ENCODE measurements at places on chromosomes 2 and 18.

- no peak for DNase-seq
Measured at GRCh38 chr2:168118733-168119514, 128.5 kb downstream of the STK39 start.

DNA sequence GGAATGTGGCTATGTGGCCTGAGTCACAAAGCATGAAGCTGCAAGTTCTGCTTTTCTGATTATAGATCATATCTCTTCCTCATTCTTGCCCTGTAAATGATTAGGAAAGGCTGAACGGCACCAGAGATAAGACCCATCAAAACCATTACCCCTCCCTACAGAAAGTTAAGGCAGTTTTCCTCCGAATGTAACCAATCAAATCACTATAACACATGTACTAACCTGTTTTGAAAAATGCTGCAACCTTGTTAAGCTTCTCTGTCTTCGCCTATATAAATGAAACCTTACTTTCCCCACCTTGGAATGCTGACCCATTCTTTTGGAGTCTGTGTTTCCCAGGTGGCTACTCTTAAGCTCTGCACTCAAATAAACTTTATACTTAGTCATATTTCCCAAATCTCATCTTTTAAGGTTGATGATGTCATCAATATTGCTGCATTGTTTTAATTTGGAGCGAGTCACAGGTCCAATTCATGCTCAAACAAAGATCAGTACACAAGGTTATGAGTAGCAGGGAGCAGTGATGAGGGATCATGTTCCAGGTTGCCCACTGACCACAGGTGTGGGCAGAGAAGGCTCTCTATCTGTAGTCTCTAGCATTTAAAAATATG, 662.3 kb downstream of the IRS1 start:
- DNase-seq, result no peak

DNA sequence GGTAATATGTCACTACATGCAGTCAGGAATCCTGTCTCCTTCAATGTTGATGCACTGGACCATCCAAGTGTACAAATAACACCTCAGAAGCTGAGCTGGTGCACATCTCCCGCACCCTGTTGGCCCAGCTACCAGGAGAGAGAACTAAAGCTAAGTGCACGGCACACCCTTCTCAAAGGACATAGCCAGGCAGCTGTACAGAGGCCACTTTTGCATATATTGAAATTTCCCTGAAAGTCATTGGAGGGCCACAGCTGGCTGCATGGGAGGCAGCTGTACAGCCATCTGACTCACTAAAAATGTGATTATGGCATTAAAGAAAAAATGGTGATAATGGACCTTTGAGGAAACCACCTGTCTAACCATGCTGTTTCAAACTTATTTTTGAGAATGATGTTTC, 441.7 kb downstream of the CBLN2 start:
- DNase-seq, result no peak

- peak; percentile 56 for DNase-seq
Measured at GRCh38 chr2:9401059-9401547, 22.2 kb downstream of the ITGB1BP1 start.

- DNase-seq, result peak; percentile 69
Measured at GRCh38 chr2:181715033-181715630, 34.8 kb upstream of the NEUROD1 start.

- DNase-seq, result no peak
Measured at GRCh38 chr2:19990416-19990728, 467 bp upstream of the WDR35 start.

GRCh38 chr2:71631411-71631931, 178.1 kb downstream of the DYSF start:
- no peak for DNase-seq

DNA sequence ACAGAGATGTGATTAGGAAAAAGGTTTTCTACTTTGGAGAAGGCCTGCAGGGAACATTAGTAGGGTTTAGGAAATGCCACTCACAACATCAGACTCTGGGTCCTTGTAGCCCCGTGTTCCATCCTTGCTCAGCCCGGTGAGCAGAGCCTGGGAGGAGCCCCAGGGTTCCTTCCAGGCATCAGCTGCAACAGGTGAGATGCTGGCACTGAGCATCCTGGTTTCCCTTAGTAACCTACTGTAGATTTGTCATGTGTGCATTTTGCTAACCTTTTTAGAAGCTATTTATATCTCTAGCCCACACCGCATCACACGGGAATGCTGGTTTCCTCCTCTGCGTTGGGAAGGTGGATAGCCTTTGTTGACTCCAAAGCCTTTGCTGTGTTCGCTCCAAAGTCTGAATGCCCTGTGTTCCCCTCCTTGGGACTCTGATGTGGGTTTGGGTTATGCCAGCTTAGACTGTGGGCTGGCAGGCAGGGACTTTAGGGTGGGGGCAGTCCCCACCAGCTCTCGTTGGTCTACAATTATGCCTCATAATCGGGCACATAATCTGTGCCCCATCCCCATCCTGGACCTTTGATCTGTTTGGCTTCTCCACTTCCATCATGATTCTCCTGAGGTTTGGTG, 69.3 kb downstream of the TMEM247 start:
- DNase-seq, result no peak

GRCh38 chr2:168961450-168962229, 60.5 kb downstream of the G6PC2 start:
- DNase-seq, result no peak

GRCh38 chr2:104766683-104767082, 87.2 kb upstream of the POU3F3 start:
- DNase-seq, result no peak

GRCh38 chr18:22267225-22267624, 97.8 kb downstream of the GATA6 start:
- no peak for DNase-seq

GRCh38 chr2:85243101-85244072, 84.4 kb downstream of the TGOLN2 start:
- peak; percentile 76 for DNase-seq

DNA sequence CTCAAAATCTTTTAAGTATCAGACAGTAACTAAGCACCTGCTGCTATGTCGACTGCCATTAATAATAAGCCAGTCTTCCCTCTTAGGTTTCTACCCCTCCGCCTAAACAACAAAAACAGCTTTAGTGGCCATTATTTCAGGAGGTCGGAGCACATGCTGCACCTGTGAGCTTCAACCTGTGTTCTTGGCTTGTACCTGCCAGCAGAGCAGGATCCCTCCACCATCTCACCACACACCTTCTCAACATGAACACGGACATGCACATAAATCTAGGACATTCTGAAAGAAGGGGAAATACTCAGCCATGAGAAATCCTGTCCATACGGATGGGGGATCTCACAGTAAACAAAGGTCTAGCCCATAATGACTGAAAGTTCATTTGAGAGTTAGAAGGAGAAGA, 3.7 kb downstream of the CYB5A start:
- no peak for DNase-seq

DNA sequence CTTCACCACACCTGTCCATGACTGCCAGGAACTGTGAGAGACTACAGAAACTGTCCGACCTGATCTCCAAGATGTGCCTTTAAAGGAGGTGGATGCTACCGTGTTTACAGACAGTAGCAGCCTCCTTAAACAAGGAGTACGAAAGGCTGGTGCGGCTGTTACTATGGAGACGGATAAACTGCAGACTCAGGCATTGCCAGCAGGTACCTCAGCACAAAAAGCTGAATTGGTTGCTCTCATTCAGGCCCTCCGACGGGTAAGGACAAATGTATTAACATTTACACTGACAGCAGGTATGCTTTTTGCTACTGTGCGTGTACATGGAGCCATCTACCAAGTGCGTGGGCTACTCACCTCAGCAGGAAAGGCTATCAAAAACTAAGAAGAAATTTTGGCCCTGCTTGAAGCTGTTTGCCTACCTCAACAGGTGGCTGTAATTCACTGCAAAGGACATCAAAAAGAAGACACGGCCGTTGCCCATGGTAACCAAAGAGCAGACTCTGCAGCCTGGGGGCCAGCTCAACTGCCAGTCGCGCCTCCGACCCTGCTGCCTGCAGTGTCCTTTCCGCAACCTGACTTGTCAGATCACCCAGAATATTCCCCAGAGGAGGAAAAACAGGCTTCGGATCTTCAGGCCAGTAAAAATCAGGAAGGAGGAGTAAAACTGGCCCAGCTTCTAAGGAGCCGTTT, 30.9 kb downstream of the SKA1 start:
- DNase-seq, result no peak

DNA sequence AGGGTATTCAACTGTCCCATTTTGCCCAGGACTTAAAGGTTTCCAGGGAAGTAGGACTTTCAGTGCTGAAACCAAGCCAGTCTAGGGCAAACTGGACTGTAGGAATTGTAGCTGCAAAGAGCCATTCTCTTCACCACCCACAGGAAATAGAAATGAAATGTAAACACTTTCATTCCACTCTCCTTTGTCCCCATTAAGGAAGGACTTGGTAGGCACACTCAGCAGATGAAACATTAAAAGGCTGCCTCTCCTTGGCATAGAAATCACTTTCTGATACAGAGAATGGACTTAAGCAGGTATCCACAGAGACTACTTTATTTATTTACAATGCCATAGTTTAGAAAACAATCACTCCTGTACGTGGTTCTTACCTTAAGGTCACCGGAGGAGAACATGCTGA, 102.9 kb upstream of the CCDC195 start:
- no peak for DNase-seq

GRCh38 chr2:61272421-61273070, 110.6 kb downstream of the C2orf74 start:
- DNase-seq, result no peak

GRCh38 chr18:45166341-45166835, 448.9 kb upstream of the SLC14A2 start:
- DNase-seq, result no peak

DNA sequence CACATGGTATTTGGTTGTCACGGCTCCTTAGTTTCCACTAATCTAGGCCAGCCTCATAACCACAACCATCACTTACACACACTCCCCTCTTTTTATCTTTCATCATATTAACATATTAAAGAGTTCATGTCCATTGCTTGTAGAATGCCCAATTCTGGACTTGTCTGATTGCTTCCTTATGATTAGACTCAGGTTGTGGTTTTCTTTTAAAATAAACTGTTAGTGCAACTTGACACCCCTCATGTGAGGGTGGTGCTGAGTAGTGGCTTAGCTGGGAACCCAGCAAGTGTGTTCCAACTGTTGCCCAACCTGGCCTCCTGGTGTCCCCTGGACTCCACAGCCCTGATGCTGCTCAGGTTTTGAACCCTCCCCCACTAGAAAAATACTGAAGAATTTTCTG, 20.1 kb upstream of the CD207 start:
- DNase-seq, result no peak

DNA sequence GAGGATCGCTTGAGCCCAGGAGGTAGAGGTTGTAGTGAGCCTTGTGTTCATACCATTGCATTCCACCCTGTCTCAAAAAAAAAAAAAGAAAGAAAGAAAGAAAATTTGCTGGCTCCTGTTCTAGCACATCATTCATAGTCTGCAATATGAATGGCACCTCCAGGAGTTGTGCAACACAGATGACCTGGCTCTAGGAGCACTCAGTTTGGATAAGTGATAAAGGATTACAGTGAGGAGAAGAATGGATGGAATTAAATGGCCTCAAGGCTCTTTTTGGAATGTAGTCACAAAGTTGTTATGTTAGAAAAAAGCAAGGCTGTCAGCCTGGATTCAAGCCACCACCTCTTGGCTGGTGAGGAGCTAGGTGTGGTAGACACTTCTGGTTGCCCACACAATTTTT, 21.5 kb upstream of the SPRED2 start:
- DNase-seq, result no peak

DNA sequence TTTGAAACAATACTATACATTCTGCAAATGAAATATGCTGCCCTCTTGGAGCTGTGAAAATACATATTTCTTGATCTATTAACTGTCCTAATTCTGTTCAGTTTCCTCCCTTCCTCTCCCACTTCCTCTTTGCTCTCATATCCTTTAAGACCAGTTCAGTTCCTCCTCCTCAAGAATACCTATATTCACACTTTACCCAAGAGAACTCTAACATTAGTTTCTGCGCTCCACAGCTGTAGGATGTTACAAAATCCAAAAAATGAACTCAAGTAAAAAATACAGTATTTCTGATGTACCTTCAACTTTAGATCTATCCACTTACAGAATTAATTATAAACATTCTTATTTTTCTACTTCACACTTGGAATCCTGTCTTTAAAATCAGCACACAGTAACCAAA, 5.4 kb downstream of the ITSN2 start:
- no peak for DNase-seq

DNA sequence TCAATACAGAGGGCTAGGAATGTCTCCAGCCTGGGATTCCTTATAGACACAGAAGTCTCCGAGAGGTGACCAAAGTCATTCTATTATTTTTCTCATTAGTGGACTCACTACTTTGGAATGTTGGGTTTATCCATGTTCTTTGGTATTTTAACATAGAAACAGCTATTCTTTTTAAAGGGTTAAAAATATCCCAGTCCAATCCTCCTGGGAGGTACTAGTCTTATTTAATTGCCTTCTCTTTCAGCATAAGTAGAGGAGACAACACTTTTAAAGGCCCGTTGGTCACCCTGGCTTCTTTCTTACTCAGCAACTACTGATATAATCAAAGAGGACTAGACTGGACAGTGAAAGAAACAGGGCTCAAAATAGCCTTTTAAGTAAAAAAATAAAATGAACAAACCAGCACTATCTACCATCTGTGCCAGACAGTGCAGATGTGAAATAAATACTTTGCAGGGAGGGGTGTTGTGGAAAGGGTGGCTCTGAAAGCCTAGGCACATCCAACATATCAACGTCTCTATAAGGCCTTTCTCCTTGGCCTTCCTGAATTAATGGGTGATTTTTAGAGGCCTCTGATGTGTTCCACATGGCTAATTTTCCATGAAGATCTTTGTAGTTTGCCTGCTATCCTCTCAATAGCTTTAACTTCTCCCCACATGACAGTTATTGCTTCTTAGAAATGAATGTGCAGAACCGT, 334.4 kb upstream of the THUMPD2 start:
- no peak for DNase-seq

DNA sequence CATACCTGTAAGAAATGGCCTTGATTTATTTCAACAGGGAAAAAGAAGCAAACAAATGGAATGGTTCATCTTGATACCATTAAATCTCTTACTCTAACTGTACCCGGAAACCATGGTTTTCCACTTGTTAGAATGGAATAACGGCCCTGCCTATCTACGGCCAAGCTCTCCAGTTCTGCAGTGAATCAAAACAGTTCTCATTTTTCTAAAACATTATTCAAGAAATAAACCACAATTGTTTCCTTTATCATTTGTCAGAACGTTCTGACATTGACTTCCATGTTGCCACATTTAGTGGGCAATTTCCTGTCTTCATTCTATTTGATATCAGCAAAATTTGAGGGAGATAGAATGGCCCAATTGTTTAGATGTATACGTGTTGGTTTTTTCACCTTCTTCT, 118.8 kb upstream of the CDH19 start:
- no peak for DNase-seq

- no peak for DNase-seq
Measured at GRCh38 chr2:20666304-20667150, at the start of gene GDF7. TSS of gene GDF7 (plus strand) at chr2:20667144. CDS start at chr2:20667240, 96 bp downstream.

DNA sequence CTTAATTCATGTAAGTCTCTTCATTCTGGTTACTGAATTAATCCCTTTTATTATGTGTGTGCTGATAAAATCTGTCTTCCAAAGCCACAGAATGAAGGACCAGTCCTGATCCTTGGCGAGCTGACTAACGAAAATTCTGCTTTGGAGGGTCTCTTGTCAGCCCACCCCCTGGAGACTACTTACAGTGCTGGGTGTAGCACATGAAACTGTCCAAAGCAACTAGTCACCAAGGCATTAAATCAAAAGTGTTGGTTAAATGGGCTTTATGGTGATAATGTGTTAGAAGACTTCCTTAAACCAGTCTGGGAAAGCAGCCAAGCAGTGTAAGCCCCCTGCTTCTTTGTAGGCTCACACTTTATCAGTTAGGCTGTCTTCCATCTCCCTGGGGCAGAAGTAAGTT, 420.2 kb downstream of the SUCLG1 start:
- DNase-seq, result no peak

GRCh38 chr2:9091811-9092210, 88.3 kb upstream of the MBOAT2 start:
- DNase-seq, result no peak

GRCh38 chr2:191844706-191845105, 2.2 kb downstream of the CAVIN2 start:
- no peak for DNase-seq
